ENCODE measurements at places on chromosomes 11 and 22.

- no peak for DNase-seq
These were observed 89.3 kb upstream of the SLC22A12 start for GRCh38 chr11:64501500-64502427.

GRCh38 chr22:38153821-38154562 is 27.6 kb downstream of the PLA2G6 start:
- DNase-seq: no peak

- no peak for DNase-seq
These were observed 122.3 kb downstream of the GRIK4 start for GRCh38 chr11:120633616-120634393.

GRCh38 chr11:61951484-61952135 is 1.5 kb downstream of the BEST1 start:
- DNase-seq: no peak

DNA sequence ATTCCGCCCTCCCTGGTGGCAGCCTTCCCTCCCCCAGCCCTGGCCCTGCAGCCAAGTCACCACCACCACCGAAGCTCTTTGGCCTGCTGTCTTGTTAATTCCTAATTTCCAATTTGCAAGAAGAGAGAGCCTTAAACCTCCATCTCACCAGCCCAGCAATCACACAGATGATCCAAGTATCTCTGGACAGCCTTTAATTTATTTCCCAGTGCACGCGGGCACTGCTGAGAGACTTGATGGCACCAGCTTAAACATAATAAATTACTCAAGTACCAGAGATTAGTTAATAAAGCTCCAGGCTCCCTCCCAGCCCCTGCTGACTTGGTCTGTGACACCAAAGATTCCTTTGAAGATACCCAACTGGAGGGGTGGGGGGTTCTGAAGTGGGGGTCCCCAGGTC is 494.7 kb downstream of the BUD13 start:
- DNase-seq: no peak

All from stimulated activated CD8-positive, alpha-beta memory T cell treated with anti-CD3 and anti-CD28 coated beads, Interleukin-4, amount 100 ng/mL, for 4 hours (primary cell).